Muscle of back (tissue), 13 donors: ENCODE measurements at places on chromosomes 6 and 20.

- DNase-seq = peak; percentile 58
These were observed 7.3 kb upstream of the ULBP2 start for GRCh38 chr6:149934249-149935156.

- peak; percentile 16 for DNase-seq
These were observed 327.9 kb upstream of the QKI start for GRCh38 chr6:163086624-163086920.

DNA sequence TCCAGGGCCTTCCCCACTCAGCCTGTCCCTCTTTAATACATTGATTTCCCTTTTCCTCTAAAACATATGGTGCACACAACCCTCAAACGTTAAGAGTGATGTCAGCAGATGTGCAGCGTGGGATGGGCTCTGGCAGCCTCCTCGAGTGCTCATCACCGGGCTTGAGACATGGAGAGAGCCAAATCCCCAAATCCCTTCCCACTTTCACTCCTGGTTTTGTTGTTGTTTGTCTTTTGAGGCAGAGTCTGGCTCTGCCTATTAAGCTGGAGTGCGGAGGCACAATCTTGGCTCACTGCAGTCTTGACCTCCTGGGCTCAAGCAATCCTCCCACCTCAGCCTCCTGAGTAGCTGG is 5.8 kb upstream of the PLTP start:
- DNase-seq = peak; percentile 68

- DNase-seq = no peak
These were observed 36.4 kb downstream of the RPP40 start for GRCh38 chr6:4967301-4968030.

GRCh38 chr6:150245148-150245935 is 102.5 kb downstream of the PPP1R14C start:
- no peak for DNase-seq

DNA sequence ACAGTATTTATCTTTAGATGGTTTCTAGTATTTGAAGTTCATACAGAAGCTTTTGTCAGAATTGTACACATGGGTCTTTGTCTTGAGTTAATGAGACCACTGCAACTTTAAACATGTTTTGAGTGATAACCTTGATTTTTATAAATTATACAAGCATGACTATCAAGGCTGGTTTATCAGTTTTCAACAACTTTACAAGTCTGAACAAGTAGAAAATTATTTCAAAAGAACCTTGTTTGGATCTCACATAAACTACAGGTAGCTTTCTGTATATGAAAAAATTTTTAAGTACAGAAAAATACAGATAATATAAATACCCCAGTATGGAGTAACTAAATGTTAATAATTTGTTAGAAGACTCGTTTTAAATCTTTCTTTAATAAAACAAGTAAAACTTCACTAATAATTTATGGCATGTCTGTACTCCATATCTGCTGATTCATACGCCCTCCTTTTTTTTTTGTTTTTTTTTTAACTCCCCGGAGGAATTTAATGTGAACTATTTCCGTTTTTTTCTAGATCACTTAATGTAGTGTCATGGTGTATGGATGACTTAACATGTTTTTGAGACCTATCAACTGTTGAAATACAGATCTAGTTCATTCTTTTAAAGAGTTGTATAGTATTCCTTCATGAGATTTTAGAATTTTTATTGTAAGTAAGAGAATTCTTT is 18.3 kb downstream of the VAPB start:
- no peak for DNase-seq

GRCh38 chr20:5153152-5153467 is 26.3 kb downstream of the CDS2 start:
- DNase-seq = no peak

DNA sequence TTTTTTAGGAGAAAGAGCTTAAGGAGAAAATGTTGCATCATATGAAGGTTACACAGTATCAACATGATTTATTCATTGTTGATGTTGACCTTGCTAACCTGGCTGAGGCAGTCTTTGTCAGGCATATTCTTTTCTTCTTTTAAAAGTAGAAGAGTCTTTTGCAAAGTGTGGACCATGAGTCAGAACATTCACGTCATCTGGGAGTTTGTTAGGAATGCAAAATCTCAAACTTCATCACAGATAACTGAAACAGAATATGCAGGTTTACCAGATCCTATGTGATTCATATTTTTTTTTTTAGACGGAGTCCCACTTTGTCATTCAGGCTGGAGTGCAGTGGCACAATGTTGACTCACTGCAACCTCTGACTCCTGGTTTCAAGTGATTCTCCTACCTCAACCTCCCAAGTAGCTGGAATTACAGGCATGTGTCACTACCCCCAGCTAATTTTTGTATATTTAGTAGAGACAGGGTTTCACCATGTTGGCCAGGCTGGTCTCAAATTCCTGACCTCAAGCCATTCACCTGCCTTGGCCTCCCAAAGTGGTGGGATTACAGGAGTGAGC is 530.4 kb upstream of the BTBD3 start:
- DNase-seq = peak; percentile 71

DNA sequence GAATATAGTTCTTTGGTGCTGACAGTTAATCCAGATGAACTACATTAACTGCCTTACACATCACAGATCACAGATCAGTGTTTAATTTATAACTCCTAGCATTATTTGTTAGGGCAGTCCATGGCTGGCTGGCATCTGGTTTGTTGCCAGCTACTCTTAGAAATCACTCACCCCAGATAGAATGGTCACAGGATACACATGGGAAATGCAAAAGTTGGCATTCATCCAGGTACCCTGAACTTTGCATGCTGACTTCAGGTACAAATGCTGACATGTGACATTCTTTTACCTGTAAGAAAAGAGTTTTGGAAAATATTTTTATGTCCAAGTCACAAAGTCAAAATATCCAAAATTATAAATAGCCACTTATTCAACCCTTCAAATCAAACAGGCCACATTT is 20.2 kb downstream of the FBXL4 start:
- no peak for DNase-seq

GRCh38 chr20:20205141-20205861 is 153.0 kb downstream of the CFAP61 start:
- no peak for DNase-seq

DNA sequence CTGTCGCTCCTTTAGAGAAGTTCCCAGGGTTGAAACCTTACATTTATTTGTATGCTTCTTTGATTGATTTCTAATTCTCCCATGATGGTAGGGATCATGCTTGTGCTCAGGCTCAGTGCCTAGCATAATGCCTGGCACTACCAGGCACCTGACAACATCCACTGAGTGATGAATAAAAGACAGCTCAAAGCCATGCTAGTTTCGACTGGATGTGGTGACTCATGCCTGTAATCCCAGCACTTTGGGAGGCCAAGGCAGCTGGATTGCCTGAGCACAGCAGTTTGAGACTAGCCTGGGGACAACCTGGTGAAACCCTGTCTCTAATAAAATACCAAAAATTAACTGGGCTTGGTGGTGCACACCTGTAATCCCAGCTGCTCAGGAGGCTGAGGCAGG is 11.6 kb upstream of the CD164 start:
- DNase-seq = no peak

- DNase-seq = no peak
These were observed 4.9 kb upstream of the SUMO4 start for GRCh38 chr6:149395185-149395584.

GRCh38 chr6:16819752-16820151 is 58.5 kb upstream of the ATXN1 start:
- DNase-seq = no peak

DNA sequence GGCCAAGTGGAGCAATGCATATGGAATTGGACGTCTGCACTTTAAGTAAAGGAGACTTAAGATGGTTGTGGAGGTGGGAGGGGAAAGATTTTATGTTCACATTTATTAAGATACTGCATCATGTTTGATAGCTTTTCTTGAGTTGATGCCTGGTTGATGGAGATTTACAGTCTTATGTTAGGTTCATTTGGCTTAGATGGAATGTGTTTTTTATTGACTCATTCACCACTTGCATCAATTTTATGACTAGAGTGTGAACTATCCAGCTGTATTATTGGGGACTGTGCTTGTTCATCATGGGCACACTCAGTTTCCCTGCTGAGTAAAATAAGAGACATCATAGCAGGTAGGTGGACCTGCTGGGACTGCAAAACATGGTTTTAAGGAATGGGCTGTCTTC is 91.2 kb upstream of the SCP2D1 start:
- DNase-seq = no peak

DNA sequence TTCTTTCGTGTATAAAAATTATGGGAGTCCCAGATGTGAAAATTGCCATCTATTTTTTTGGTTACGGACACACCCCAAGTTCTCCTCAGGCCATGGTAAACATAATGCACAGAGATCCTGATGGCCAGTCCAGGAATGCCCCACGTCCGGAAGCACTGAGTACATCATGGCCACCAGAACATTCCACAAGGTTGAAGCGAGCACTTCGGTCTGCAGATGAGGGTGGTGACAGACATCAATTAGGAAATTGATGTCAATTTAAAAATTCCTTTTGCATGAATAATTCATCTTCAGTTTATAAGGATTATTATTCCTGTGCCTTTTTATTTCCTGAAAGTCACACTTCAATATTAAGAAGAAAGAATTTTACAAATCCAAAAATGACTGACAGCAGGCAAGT is 13.2 kb upstream of the EXOC2 start:
- no peak for DNase-seq

GRCh38 chr6:90297115-90297866 is 648 bp upstream of the BACH2 start:
- no peak for DNase-seq

DNA sequence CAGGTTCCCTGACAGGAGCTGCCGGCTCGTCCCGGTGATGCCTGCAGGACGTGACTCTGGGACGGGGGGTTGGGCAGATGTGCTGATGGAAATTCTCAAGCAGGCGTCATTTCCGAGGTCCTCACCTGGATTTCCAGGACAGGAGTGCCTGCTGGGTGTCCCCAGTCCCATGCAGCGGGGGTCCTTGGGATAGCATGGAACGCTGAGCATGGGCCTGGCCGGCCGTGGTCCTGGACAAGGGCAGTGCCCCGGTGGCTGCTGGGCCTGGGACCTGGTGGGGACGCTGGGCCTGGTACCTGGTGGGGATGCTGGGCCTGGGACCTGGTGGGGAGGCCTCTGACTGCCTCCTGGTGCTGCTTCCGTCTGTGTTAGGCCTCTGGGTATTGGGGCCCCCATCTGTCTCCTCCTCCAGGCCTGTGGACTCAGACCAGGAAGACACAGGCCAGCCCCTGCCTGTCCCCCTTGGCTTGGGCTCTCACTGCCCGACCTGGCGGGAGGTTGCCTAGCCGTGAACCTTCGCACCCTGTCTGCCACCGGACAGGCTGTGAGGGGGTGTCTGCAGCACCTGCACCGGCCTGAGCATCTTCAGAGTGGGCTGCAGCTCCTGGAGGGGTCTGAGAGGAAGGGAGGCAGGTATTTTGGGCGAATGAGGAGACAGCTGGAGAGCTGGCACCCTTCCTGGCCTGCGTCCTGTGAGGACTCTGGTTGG is 6.2 kb downstream of the RTEL1 start:
- no peak for DNase-seq

DNA sequence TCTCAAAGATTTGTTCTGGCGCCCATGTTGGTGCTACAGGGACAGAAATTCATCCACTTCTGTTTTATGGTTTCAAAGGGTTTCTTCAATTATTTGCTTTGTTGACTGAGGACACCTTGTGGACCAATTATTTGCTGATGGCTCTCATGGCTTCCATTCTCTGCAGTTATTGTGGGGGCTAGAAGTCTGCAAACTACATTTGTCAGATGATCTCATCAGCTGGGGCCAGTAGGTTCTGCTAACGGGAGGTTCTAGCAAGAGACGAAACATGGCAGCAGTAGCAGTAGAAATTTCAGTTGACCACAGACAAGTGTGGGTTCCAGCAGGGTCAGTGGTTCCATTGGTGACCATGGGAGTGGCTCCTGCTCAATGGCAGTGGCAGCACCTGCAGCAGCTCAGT is 72.8 kb upstream of the BLCAP start:
- DNase-seq = no peak

- DNase-seq = peak; percentile 64
These were observed 289 bp downstream of the FOXP4 start for GRCh38 chr6:41546475-41546865.

DNA sequence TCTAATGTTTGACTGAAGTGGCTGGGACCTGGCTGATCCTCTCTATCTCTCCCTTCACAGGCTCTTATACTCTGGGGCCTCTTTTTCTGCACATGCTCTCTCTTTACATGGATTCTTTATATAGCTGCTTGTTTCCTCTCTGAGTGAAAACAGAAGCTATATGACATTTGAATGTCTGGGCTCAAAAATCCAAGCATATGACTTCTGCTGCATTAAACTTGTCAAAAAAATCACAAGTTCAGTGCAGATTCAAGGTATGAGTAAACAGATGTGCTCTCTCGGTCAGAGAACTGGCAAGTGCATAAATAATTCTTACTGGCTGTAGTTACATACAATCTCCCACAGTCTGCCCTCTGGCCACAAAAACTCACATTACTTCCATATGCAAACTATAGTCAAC is 96.6 kb downstream of the LCA5 start:
- no peak for DNase-seq

GRCh38 chr6:75144386-75144785 is 61.5 kb downstream of the COL12A1 start:
- no peak for DNase-seq

GRCh38 chr6:162181111-162181510 is 546.5 kb downstream of the PRKN start:
- no peak for DNase-seq

GRCh38 chr6:36129941-36130666 is at the start of gene MAPK13:
Gene MAPK13, plus strand, starts transcription at chr6:36130513. Its CDS starts 70 bp downstream, at chr6:36130583.
- no peak for DNase-seq

DNA sequence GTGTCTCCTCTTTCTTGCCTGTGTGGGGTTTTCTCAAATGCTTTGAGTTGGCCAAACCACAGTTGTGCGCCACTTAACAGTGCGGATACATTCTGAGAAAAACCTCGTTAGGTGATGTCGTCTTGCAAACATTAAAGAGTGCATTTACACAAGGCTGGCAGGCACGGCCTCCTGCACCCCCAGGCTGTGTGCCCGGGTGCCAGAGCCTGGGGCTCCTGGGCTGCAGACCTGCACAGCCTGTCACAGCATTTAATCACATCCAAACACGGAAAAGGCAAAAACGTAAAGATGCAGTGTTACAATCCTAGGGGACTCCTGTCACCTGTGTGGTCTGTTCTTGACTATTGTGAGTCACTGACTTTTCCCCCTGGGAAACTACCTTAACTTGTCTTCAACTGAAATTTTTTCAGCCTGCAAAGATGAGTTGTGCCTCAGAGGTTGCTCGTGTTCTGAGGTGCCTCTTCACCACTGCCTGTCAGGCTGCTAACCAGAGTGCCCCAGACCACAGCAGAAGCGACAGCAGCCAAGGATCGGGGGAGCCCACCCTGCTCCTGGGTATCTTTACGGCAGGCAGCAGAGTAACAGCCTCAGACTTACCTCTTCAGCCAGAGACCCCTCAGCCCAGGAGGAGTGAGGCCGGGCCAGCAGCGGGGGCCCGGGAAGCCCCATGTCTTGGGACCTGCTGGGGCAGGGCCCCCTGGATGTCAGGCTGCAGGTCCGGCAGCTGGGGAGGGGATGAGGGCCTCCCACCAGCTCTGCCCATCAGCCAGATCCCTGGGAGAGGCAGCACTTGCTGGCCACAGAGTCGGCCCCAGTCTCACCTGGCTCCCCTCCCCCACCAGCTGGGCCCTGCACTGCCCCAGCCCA is 683 bp upstream of the C20orf204 start:
- DNase-seq = no peak
